ENCODE measurements at places on chromosomes 11 and 22. TPM values are rescaled to one million over a fixed set of nuclear protein-coding genes. Genes with fewer than 3 reads are reported as not detected.
A peak's percentile ranks its signal among the peaks of the same experiment; 100 is the strongest.

- DNase-seq = no peak
Observed at GRCh38 chr22:46367707-46368191, 32.2 kb downstream of the TRMU start.

DNA sequence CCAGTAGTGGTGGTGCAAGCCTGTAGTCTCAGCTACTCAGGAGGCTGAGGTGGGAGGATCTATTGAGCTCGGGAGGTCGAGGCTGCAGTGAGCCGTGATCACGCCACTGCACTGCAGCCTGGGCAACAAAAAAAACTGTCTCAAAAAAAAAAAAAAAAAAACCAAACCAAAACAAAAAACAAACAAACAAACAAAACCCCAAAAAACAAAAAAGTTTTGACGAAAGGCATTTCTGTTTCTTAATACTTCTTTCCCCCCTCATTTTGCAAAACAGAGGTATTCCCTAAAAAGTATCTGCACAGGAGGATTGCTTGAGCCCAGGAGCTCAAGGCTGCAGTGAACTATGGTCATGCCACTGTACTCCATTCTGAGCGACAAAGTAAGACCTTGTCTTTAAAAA lies 11.2 kb downstream of the HIRA start:
- DNase-seq = no peak

GRCh38 chr22:47372596-47373385 lies 610.3 kb downstream of the TBC1D22A start:
- no peak for DNase-seq

DNA sequence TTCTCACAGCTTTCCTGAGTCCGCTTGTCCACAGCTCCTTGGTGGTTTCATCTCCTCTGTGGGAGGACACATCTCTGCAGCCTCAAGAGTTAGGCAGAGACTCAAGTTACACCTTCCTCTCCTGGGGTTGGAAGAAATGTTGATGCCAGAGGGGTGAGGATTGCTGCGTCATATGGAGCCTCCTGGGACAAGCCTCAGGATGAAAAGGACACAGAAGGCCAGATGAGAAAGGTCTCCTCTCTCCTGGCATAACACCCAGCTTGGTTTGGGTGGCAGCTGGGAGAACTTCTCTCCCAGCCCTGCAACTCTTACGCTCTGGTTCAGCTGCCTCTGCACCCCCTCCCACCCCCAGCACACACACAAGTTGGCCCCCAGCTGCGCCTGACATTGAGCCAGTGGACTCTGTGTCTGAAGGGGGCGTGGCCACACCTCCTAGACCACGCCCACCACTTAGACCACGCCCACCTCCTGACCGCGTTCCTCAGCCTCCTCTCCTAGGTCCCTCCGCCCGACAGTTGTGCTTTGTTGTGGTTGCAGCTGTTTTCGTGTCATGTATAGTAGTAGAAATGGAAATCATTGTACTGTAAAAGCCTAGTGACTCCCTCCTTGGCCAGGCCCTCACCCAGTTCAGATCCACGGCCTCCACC lies 11.7 kb downstream of the RASD2 start:
- DNase-seq = no peak

DNA sequence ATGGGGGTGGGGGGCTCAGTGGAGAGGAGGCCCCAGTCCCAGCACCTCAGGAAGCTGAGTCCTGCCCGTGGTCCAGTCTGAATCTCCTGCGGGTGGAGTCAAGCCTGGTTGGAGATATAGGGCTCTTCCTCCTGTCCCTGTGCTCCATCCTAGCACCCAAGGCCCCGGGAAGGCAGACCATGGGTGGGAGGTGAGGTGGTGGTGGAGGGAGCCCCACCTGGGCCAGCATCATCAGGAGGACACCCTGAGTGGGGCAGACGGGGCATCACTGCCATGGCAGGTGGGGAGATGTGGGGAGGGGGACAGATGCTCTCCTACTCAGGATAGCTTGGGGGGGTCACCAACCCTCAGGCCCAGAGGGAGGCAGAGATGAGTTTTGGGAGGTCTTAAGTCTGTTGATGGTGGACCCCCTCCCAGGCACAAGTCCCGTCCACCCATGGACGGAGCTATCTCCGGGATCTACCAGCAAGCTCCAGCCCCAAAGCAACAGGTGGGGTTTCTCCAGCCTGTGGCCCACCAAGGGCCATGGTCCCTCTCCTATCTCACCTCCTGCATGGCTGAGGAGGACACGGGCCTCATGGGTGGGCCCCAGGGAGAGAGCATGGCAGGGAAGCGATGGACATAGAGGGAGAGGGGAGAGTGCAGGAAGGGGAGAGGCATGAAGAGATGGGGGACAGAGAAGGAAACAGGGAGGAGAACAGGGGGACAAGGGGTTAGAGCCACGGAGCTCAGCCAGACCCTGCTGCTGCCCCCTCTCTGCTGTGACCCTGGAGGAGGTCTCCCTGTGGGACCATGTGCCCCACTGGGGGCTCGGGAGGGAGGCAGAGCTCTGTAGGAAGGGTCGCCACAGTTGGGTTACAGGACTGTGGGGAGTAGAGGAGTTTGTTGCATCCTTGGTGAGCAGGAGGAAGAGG lies 1.3 kb downstream of the MRGPRE start:
- DNase-seq = no peak

DNA sequence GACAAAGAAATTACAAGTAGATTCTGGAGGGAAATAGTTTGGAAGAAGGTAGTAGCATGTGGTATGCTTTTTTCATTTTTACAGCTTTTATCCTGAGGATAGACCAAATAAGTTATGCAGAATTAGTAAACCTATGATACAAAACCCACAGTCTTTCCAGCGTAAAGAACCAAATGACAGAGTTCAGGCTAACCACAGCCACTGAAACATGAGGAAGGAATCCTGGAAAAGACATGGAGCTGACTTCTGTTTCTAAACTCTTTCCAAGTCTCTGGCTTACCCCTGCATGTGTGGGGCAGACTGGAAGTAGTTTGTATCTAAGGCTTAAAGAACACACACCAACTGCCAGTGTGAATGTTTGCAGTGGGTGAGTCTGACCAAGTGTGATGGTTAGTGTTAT lies 258.4 kb upstream of the TENM4 start:
- peak; percentile 7 for DNase-seq

DNA sequence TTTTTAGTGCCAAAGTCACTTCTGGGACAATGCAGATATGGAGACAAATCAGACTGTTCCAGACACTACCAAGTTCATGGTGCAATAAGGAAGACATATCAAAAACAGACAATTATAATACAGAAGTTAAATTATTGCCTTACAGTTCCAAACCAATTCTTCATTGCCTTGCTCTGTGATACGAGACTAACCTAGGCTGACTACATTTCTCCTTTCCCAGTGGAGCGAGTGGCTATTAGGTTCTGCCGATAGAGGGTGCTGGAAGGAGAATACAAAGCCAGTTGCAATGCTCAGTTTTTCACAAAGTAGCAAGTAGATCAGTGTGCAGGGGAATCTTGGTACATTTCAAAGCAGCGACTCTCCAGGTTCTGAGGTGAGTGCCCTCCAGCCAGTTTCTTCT lies 67.8 kb downstream of the FAM168A start:
- no peak for DNase-seq

- DNase-seq = no peak
Observed at GRCh38 chr11:42025121-42025803, 565.8 kb upstream of the LRRC4C start.

- DNase-seq = no peak
Observed at GRCh38 chr11:60717956-60718355, 6.6 kb upstream of the MS4A18 start.

DNA sequence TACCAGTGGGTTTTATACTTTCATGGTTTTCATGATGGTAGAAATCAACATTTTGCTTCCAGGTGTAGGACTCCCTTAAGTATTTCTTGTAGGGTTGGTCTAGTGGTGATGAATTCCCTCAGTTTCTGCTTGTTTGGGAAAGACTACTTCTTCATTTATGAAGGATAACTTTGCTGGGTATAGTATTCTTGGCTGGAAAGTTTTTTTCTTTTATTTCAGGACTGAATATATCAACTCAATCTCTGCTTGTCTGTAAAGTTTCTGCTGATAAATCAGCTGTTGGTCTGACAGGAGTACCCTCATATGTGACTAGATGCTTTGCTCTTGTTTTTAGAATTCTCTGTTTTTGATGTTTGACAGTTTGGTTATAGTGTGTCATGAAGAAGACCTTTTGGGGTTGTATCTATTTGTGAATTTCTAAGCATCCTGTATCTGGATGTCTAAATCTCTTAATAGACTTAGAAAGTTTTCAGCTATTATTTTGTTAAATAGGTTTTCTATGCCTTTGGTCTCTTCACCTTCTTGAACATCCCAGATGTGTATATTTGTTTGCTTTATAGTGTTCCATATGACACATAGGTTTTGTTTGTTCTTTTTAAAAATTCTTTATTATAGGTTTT lies 95.9 kb downstream of the ENTHD1 start:
- DNase-seq = no peak

- DNase-seq = no peak
Observed at GRCh38 chr11:59025097-59025496, 61.0 kb upstream of the GLYATL1B start.

- DNase-seq = no peak
Observed at GRCh38 chr22:33737662-33738061, 182.6 kb downstream of the LARGE1 start.

DNA sequence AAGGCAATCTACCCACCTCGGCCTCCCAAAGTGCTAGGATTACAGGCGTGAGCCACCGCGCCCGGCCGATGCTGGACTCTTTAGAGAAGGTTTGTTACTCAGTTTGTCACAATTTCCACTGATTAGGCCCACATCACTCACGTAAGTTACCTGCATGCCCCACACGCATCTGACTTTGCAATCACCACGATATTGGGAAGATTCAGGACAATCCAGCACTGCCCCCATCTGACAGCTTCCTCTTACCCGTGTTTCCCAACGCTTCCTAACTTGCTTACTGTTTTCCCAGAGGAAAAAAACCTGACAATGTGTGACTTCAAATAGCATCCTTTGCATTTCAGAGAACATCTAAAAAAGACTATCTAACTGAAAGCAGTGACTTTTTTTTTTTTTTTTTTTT lies 21.8 kb upstream of the EIF3M start:
- DNase-seq = no peak

DNA sequence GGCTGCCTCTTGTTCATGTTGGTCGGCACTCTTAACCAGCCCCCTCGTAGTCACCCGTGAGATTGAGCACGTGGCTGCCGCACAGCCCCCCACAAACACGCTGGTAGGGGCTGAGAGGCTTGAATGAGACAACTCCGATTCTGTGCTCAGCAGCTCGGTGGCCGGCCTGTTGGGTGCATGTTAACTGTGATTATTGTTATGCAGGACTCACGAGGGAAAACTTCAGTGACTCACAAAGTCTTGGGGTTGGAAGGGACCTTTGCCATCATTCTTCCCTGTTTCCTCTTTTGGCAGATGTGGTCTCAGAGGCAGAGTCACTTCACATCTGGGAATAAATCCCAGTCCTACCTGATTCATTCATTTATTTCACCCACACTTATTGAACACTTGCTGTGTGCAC lies 75.2 kb downstream of the ADAMTS15 start:
- DNase-seq = no peak

DNA sequence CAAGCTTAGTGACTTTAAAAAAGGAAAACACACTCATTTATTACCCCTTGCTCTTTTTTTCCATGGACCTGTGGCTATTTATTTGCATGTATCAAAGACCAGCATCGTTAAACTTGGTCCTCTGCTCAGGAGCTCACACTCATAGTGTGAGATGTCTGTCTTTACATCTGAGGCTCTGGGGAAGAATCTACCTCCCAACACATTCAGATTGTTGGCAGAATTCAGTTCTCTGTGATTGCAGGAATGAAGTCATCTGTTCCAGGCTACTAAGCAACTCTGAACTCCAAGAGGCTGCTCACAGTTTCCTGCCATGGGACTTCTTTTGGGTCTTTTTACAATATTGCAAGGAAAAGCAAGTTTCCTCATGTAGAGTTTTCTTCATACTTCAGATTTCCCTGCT lies 138.8 kb downstream of the LRRC4C start:
- no peak for DNase-seq

DNA sequence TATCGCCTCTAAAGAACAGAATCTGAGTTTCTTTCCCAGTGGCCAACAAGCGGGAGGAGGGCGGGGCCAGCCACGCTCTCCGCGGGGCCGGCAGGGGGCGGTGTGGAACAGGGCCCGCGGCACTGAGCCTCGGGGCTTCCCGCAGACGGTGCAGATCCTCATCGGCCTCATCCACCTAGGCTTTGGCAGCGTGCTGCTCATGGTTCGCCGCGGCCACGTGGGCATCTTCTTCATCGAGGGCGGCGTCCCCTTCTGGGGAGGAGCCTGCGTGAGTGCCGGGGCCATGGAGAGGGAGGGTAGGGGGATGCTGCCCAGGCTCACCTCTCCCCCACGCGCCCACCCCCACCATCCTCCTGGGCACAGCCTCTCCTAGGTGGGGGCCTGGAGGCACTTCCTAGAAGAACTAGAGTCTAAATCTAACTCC lies 10.7 kb downstream of the MS4A15 start:
- no peak for DNase-seq

DNA sequence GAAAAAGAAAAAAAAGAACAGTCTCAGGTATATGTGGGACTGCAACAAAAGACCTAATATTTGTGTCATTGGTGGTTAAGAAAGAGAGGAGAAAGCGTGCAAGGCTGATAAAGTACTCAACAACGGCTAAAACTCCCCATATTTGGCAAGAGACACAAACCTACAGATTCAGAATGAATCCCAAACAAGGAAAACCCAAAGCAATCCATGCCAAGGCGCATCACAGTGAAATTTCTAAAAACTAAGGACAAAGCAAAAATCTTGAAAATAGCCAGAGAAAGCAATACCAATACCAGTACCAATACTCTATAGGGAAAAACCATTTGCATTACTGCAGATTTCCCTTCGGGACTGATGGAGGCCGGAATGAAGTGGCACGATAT lies 32.4 kb upstream of the SEPTIN5 start:
- DNase-seq = no peak

GRCh38 chr11:126159719-126160344 lies 51.6 kb downstream of the RPUSD4 start:
- DNase-seq = no peak

GRCh38 chr11:109401545-109401944 lies 20.4 kb upstream of the C11orf87 start:
- no peak for DNase-seq

GRCh38 chr11:530960-531831 lies 4.2 kb downstream of the HRAS start:
- DNase-seq = no peak

DNA sequence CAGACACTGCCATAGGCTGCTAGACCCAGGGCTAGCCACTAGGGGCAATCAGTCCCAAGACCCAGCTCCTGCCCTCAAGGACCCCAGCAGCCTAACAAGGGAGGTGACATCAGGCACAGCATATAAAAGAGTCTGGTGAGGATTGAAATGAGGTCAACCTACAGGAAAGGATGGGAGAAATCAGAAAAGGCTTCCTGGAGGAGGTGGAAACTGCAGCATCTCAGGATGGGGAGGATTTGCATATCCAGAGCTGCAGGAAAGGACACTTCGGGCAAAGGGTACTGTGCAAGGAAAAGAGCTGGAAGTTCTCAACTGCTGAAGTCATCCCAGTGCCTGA lies 2.9 kb upstream of the ARFGAP2 start:
- no peak for DNase-seq

Gene CHRDL2
- total RNA-seq = 0.30 TPM

Gene MS4A1
- total RNA-seq = 0.39 TPM

Gene OLFML1
- total RNA-seq = 25.5 TPM

Gene DBX1
- not detected for total RNA-seq

Gene OR5W2
- not detected for total RNA-seq

Gene APOA1
- 1.6 TPM for total RNA-seq

Gene LRRC10B
- total RNA-seq = 0.49 TPM

Gene OR5B17
- total RNA-seq = not detected

Gene OR52N4
- total RNA-seq = not detected

All from skin of body (tissue), 3 donors.